Hematopoietic multipotent progenitor cell treated with erythropoietin and hydrocortisone succinate and interleukin-3 and kit ligand, for 4 days (in vitro differentiated cells): ENCODE measurements at places on chromosomes 11 and 22.

DNA sequence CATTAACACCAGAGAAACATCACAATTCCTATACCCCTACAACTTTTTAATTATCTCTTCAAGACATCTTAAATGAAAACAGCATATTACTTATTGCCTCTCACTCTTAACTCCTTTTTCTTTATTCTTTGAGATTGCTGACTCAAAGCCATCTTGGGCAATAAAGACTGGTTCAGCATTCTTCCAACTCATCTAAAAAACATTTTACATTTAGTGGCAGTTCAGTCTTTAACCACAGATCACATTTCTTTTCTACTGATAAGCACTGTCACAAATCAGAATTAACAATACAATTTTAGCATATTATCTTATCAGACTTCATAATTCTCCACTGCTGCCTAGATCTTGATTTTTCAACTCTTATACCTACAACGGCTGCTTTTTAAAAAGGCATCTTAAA, 34.0 kb downstream of the SIK3 start:
- DNase-seq: peak; percentile 66

- no peak for DNase-seq
These were observed 2.9 kb downstream of the PHLDB1 start for GRCh38 chr11:118610225-118610772.

GRCh38 chr11:104897891-104898684, at the start of gene CASP12:
CASP12 (minus strand) TSS chr11:104898460.
- no peak for DNase-seq

DNA sequence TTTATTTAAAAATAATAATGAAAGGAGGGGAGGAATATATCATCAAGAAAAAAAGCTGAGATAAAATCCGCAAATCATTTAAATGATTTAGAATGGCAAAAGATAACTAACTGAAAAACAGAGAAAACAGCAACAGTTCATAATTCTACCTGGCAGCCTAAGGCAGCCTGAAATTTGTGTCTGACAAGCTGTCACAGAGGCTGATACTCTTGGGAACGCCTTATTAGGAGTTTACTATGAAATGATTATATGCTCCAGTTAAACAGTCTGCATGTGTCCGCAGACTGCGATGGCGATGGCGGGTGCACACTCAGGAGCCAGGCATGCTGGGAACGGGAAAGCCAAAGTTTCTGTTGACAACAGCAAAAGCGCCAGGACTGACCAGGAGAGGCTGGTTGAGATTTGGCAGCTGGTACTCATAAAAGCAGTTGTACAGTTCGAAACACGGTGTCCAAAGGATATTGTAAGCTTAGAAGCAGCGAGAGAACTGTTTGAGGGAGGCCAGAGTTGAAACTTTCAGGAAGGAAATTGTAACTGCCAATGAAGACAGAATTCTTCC, 172.9 kb upstream of the MPPED2 start:
- no peak for DNase-seq

GRCh38 chr11:57155838-57156607, 25.7 kb upstream of the LRRC55 start:
- DNase-seq: no peak

GRCh38 chr11:131662993-131663392, 292.6 kb downstream of the NTM start:
- DNase-seq: no peak

DNA sequence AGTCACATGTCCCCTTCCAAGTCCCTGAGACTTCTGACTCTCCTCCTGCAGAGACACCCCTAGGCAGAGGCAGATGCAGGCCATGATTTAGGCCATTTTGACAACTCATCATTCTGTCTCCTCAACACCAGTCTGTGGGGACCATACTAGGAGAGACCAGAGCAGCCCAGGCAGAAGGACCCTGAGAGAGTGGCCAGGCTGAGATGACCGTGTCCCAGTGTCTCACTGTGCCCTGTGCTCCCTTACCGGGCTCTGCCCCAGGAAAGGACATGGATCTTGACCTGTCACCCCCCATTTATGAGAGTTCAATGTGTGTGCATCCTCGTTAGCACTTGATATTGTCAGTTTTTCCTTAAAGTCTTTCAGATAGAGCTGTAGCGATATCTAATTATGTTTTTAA, 52.4 kb upstream of the IGLL5 start:
- no peak for DNase-seq

DNA sequence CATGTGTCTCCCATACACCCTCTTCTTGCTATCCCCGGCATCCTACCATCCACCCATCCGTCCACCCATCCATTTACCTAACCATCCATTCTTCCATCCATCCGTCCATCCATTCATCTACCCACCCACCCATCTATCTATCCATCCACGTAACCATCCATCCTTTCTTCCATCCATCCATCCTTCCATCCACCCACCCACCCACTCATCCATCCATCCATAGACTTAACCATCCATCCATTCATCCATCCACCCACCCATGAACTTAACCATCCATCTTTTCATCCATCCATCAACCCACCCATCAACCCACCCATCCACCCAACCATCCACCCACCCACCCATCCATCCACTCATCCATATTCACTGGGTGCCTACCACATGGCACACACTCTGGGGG, 10.6 kb upstream of the CDC42EP2 start:
- DNase-seq: no peak

DNA sequence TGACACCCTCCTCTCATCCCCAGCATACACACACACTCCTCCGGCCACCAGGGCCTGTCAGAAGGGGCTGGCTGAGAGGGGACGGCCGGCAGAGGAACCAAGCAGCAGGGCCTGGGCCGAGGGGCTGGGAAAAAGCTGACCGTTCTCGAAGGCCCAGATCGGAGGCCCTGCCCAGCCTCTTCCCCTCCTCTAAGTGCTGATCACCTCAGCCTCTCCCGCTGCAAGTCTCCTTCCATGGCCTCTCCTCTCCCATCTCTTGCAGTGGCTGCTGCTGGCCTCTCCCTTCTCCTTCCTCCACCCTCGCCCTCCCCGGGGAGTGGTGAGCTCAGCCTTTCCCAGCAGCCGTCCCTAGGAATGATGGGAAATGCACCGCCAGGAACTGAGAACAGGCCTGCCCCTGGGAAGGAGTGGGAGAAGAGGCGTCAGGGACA, 39.6 kb downstream of the ARRB1 start:
- DNase-seq: no peak

DNA sequence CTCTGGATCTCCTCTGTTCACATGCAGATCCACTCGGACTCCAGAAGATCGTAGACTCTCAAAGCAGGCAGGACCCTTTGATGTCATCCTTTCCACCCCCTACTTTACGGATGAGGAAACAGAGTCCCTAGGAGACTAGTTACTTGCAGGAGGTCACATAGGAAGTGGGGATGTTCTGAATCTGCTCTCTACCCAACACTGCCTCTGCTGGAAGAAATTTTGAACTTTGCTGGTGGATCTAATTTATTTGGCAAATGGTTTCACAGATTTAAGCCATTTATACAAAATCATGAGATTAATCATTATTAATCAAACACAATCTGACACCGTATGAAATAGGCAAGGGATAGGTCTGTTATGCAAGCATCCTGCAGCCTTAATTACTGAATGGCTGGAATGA, 55.0 kb upstream of the USP47 start:
- DNase-seq: peak; percentile 31

DNA sequence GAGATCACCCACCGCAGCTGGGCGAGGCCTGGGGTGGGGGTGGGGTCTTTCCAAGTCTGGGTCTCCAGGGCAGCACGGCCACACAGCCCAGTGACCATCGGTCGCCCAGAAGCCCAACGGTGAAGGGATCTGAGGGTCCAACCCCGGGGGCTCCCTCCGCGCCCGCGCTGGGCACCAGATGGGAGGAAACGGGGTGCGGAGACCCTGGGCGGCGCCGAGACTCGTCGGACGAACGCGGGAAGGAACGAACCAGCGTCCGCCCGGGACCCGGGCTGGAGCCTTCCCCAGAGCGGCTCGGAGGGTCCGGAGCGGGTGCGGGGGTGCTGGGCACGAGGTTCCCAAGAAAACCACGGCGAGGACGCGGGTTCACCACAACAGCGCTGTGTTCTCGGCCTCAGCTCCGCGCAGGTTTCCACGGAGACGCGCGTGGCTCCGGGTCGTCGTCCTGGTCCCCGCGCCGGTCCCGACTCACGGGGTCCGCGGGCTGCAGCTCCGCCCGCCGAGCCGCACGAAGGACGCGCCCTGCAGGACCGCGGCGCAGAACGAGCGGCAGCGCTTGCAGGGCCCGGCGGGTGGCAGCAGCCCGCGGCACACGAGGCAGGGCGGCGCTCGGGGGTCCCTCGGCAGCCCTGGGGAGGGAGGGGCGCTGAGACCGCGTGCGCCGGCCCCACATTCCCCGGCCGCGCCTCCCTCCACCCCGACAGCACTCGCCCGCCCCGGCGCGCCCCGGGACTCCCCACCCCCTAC, 2.3 kb upstream of the IL17REL start:
- DNase-seq: peak; percentile 28

DNA sequence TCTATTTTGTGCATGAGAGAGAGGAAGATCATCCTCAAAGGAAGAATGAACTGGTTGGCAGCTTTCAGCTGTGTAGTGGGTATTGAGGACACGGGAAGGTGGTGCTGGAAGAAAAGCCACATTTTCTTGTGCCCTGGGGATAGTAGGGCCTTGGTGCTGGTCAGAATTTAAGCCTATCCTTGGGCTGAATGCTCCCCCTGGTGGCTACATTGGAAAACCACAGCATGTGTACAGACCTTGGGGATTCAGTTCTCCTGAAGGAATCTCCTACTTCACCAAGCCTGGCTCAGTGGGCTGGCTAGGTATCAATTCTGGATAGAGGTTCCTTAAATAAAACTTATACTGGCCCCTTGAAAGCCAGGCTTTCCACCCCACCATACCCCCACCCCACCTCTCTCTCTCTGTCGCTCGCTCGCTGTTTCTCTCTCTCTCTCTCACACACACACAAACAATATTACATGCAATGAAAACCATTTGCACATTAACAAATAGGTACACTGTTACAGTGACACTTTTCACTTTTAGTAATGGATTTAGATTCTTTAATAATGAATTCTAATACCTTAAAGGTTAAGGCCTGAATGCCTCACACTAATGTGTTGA, 2.8 kb upstream of the OR51M1 start:
- peak; percentile 86 for DNase-seq

DNA sequence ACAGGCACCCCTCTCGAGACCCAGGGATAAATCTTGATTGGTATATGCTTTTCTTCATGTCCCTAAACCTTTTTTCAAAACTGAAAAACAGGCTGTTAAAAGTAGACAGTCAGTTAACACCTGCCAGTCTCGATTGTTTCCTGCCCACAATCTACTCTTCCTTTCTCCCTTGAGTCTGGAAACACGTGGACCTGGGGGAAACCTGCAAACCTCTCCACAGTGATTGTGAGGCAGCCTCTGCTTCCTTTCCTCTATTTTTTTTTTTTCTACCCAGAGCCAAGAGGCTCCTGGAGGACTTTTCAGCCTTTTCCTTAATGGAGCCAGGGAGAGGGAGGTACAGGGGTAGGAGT, 69.4 kb upstream of the CLMP start:
- peak; percentile 18 for DNase-seq

GRCh38 chr22:33706100-33706499, 214.2 kb downstream of the LARGE1 start:
- no peak for DNase-seq

DNA sequence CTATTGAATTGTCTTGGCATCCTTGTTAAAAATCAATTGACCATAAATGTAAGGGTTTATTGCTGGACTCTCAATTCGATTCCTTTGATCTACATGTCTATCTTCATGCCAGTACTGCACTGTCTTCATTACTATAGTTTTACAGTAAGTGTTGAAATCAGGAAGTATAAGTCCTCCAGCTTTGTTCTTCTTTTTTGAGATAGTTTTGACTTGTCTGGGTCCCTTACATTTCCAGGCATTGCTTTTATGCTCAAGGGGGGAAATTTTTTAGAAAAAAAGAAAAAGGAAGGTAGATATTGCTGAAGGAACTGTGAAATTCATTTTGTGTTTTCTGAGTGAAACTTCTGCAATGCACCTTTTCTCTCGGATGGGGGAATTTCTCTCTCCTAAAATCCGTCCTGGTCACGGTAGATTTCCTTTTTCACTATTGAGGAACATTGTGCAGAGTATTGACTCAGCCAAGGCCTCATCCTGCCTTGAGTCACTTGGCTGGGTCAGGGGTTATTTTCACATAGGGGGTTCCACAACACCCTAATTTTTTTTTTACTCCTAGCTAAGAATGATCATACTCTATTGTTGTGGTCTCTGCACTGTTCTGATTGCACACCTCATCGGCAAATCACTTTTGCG, 2.8 kb upstream of the ACER3 start:
- DNase-seq: peak; percentile 57

- no peak for DNase-seq
These were observed 223.6 kb downstream of the ADAMTS15 start for GRCh38 chr11:130671801-130672700.

DNA sequence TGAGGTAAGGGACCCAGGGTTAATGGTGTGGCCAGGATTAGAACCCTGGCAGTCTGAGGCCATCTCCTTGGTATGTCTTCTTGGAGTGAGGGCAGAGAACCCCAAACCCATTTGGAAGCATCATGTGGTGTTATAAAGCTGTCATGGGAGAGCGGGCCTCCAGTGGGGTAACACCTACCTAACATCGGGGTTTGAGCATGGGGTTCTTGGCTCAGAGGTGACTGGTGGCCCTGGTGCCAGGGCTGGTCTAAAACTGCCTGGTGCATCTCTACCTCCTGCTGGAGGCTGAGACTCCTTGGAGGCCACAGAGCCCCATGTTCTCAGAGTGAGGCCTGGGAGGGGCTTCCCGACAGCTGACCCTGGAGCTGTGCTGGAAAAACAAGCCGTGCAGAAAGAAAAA, 4.5 kb downstream of the PRDM11 start:
- no peak for DNase-seq

DNA sequence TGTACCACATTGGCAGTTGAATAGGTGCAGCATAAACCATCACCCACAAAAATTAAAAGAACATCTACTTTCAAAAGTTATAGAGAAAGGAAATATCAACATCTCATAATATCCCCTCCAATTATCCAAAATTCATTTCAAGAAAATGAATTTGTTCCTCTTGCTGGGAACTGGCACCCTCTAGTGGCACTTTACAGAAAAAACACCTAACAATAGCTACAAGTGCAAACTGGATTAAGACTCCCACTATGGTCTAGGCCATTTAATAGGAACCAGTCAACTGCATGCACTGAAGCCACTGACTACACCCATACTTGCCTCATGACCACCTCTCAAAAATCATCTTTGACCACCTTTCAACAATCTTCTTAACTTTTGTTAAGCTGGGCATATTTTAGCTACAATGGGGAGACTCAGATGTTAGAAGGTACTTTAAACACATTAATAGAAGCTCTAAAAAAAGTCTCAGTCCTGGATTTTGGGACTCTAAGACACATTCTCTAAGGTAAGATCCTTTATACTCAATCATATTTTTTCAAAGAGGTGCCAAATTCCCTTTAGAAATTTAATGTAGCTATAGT, 17.3 kb downstream of the TRAF6 start:
- DNase-seq: peak; percentile 85

- DNase-seq: no peak
These were observed 4.8 kb downstream of the RELT start for GRCh38 chr11:73380897-73381410.
